ENCODE measurements at places on chromosomes 1 and 21. TPM values are rescaled to one million over a fixed set of nuclear protein-coding genes. Genes with fewer than 3 reads are reported as not detected.
A peak's percentile ranks its signal among the peaks of the same experiment; 100 is the strongest.

DNA sequence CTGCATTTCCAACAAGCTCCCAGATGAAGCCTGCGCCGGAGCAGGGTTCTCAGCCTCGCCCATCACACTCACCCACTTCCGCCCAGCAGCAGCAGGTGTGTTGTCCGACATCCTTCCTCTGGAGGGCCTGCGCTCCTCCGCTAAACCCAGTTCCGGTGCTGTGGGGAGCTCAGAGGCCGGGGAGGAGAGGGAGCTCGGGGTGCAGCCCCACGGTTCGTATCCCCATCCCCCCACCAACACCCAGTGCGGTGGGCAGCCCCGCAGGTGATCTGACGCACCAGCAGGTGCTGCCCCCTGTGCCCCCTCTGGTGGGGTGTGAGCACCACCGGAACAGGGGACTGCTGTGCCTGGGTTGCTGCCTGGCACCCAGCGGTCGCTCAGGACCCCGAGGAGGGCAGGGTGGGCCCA lies 3.4 kb upstream of the PEX10 start:
- H3K4me1 ChIP-seq = peaks cover 43% of the 10 kb centered on the region
- H3K27ac ChIP-seq = peak overlapping the region; percentile 94
- peak overlapping the region; percentile 88 for H3K4me3 ChIP-seq
- no peaks in the 10 kb centered on the region for H3K27me3 ChIP-seq
- H3K36me3 ChIP-seq = peaks cover 8% of the 10 kb centered on the region

- H3K27me3 ChIP-seq = no peaks in the 10 kb centered on the region
- no peak for DNase-seq
- peak overlapping the region; percentile 80 for H3K27ac ChIP-seq
- H3K4me3 ChIP-seq = peak overlapping the region; percentile 39
- peaks cover 37% of the 10 kb centered on the region for H3K36me3 ChIP-seq
Measured at GRCh38 chr1:207848234-207848633, 62.7 kb downstream of the CD34 start.

DNA sequence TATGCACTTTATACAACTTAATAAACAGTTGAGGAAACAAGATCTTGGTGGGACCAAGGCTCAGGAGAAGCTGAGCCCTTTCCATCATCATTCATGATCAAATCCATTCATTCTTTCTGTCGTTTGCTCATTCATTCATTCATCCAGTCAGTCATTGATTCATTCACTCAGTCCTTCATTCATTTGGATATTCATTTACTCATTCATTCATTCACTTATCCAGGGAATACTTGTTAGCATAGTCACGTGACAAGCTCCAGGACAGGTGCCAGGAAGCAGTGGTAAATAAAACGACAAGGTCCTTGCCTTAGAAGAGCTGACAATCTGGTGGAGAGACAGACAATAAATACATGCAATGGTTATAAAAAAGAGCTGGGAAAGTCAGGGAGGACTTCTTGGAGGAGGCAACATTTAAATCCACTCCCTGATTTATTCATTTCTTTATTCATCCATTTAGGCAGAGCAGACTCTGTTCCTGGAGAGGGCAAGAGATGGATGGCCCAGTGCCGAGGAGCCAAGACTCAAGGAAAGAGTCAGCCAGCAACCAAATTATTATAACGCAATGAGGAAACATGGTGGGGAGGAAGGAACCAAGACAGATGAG lies 74.1 kb upstream of the CASZ1 start:
- H3K36me3 ChIP-seq = no peaks in the 10 kb centered on the region
- H3K4me1 ChIP-seq = peaks cover 13% of the 10 kb centered on the region
- H3K27me3 ChIP-seq = peaks cover 37% of the 10 kb centered on the region
- H3K27ac ChIP-seq = no peak overlapping the region

DNA sequence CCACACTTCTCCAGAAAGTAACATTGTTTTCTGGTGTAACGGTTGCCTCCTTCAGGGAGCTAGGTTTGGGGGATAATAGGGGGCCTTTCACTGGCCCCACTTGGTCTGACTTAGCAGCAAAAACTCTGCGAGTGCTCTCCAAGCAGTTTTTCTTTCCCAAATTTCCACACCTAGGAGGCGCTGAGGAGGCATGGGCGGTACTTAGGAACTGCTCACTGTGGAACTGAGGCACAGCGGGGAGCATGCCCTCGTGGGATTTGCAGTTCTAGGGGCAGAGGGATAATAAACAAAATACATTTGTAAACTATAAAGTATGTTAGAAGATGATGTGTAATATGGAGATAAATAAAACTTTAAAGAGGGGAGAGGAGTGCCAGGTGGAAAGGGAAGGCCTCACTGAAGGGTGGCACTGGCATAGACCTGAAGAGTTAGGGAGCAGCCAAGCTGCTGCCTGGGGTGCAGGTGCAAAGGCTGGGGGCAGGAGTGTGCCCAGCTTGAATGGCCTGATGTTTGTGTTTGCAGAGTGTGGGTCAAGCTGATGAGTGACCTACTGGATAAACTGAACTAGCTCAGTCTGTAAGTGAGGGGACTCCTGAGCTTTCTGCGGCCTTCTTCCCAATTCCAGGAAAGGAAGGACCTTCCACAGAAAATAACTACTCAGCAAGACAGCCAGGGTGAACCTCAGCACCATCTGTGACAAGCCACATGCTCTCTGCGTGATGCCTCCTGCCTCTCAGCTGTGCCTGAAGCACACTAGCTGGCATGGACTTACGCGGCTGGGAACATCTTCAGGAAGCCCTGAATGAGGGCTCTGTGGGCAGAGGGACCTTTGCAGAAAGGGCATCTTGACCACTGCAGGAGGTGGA lies 1.9 kb downstream of the EPHX1 start:
- H3K27ac ChIP-seq = no peak overlapping the region
- H3K4me1 ChIP-seq = peaks cover 16% of the 10 kb centered on the region
- DNase-seq = no peak
- H3K4me3 ChIP-seq = no peak overlapping the region
- peaks cover 11% of the 10 kb centered on the region for H3K27me3 ChIP-seq

DNA sequence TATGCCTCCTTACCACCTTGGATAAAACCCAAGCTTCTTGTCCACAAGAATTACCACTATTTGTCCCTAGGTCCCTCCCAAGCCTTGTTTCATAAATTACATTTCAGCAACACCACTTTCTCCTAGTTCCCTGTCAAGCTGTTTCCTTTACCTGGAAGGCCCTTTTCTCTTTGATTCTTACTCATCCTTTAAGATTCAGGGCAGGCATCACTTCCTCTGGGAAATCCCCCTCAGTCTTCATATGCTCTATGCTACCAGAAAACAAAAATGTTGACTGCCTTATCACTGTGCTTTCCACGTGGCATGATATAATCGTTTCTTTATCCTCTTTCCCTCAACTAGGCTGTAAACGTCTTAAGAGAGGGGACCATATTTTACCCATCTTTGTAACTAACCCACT lies 102.7 kb downstream of the LYST start:
- H3K36me3 ChIP-seq = peaks cover 24% of the 10 kb centered on the region
- H3K4me3 ChIP-seq = no peak overlapping the region
- no peak overlapping the region for H3K27ac ChIP-seq
- peaks cover 8% of the 10 kb centered on the region for H3K4me1 ChIP-seq
- DNase-seq = no peak

DNA sequence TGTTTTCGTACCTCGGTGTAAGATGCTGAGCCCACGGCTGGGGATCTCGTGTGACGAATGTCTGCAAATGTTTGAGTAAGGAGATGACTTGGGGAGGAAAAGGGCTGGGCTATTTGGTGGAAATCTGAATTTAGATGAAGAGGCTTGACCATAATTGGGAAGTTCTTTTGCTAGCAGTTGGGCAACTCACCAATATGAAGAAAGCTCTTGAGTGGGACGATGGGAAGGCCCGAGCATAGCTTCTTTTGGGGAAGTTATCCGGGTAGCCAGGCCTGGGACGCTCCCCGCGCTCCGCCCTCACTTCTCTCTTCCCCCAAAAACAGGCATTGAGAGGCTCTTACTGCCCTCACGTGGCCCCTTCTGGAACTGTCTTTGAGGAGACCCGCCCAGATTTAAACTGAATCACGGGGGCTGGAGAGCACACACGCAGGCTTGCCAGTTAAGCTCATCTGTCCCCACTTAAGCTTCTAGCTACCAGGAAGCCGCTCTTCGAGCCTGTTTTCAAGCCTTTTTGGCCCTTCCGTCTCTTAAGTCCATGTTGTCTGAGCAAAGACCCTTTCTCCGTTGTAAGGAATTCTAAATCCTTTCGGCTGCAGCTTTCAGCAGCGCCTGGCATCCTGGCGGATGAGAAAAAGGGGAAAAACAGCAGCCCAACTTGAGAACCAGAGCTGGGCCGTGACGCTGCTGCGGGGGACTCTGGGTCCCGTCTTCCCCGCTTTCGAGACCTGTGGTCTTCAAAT lies 93.1 kb downstream of the NID1 start:
- H3K36me3 ChIP-seq = no peaks in the 10 kb centered on the region
- H3K4me3 ChIP-seq = peak overlapping the region; percentile 75
- peaks cover 22% of the 10 kb centered on the region for H3K4me1 ChIP-seq
- H3K27ac ChIP-seq = peak overlapping the region; percentile 91

DNA sequence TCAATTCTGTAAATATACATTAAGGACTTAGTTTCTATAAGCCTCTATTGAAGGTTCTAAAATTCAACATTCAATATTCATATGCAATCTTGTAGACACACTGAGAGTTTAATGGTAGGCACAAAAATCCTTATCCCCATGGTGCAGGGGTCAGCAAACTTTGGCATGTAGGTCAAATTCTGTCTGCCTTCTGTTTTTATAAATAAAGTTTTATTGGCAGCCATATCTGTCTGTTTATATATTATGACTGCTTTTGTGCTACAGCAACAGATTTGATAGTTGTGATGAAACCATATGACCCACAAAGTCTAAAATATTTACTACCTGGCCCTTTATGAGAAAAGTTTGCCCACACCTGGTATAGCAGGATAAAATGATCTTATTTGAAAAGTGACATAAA lies 91.2 kb upstream of the PPIH start:
- H3K4me1 ChIP-seq = no peaks in the 10 kb centered on the region
- no peak for DNase-seq
- no peaks in the 10 kb centered on the region for H3K27me3 ChIP-seq
- no peak overlapping the region for H3K4me3 ChIP-seq
- H3K36me3 ChIP-seq = no peaks in the 10 kb centered on the region

GRCh38 chr1:24906760-24907490 lies 23.2 kb downstream of the RUNX3 start:
- H3K36me3 ChIP-seq = peaks cover 84% of the 10 kb centered on the region
- H3K4me3 ChIP-seq = no peak overlapping the region
- no peaks in the 10 kb centered on the region for H3K27me3 ChIP-seq
- H3K4me1 ChIP-seq = peaks cover 29% of the 10 kb centered on the region
- DNase-seq = peak; percentile 17
- no peak overlapping the region for H3K27ac ChIP-seq

GRCh38 chr1:183197762-183198161 lies 11.7 kb downstream of the LAMC2 start:
- H3K27me3 ChIP-seq = peaks cover 23% of the 10 kb centered on the region
- peaks cover 23% of the 10 kb centered on the region for H3K4me1 ChIP-seq

DNA sequence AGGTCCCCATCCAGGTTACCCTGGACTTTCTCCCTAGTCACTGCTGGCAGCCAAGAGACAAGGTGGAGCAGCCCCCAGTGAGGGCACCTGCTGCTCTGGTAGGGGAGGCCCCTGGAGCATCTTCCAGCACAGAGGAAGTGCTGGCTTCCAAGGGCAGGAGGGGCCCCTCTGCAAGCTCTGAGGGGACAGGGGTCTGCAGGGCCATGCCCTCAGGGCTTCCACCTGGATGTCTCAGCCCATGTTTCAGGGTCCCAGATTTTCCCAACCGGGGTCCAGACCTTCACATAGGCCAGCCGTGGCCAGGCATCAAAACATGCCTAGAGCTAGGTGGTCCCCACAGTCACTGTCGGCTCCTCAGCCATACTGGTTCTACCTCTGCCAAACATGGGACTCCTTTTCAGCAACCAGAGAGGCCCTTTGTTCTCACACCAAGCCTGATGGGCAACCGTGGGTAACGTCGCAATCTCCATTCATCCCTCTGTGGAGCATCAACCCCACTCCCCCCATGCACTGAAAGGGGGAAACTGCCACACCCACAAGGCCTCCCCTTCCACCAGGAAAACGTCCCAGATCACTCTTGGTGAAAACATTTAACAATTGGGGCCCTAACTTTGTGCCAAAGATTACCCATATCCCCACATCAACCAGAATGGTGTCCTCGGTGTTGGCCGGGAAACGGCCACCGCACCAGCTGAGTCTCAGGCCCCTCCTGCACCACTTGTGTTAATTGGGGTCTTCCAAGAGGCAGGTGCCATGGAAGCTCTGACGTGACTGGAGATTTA lies 1.9 kb upstream of the COL6A2 start:
- peak; percentile 16 for DNase-seq
- H3K4me1 ChIP-seq = peaks cover 1% of the 10 kb centered on the region
- H3K36me3 ChIP-seq = no peaks in the 10 kb centered on the region

GRCh38 chr1:215637041-215637573 lies 70.0 kb downstream of the KCTD3 start:
- H3K4me1 ChIP-seq = no peaks in the 10 kb centered on the region
- H3K27me3 ChIP-seq = no peaks in the 10 kb centered on the region
- no peak for DNase-seq
- no peak overlapping the region for H3K27ac ChIP-seq

- no peaks in the 10 kb centered on the region for H3K27me3 ChIP-seq
- no peaks in the 10 kb centered on the region for H3K36me3 ChIP-seq
- peaks cover 47% of the 10 kb centered on the region for H3K4me1 ChIP-seq
- peak within 1 kb of the TSS; percentile 82 for H3K27ac ChIP-seq
- H3K4me3 ChIP-seq = peak within 1 kb of the TSS; percentile 84
- peak; percentile 73 for DNase-seq
Measured at GRCh38 chr1:214281021-214281719, at the start of gene SMYD2. Gene SMYD2 (plus strand): TSS chr1:214281159. CDS start chr1:214281255, 96 bp downstream.

DNA sequence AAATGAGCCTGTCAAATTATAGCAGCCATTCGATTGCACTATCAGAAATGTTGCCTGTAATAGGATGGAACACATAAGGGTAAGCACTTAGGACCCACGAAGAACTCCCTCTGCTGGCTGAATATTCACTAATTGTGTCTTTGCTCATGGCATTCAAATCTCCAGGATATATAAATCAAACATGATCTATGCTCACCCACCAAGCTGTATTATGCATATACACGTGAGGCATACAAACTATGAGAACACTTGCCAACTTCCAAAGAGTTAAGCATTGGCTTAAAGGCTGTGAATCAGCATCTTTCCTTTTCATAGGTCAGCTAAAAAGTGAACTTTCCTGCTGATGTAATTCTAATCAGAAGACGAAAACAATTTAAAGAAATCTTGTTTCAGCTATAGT lies 34.5 kb downstream of the TMPRSS15 start:
- no peaks in the 10 kb centered on the region for H3K36me3 ChIP-seq
- no peaks in the 10 kb centered on the region for H3K27me3 ChIP-seq
- no peak overlapping the region for H3K4me3 ChIP-seq
- H3K4me1 ChIP-seq = no peaks in the 10 kb centered on the region
- no peak for DNase-seq

DNA sequence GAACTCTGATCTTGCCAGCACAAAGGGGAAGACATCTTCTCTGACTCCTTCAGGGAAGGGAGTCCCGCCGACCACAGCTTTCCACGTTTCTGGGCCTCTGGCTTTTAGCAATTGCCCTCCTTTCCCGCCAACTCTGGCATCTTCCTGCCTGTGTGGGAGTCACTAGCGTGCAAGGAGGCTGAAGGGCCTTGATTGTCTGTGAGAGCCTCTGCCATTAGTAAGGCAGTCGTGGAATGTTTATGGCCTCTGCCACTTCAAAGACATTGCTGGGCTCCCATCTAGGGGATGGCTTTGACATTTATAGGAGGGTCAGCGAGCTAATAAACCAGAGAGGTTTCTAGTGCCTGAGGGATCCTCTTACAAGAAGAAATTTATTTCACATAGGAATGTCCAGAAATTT lies 14.3 kb upstream of the PROK1 start:
- no peak overlapping the region for H3K27ac ChIP-seq
- no peaks in the 10 kb centered on the region for H3K36me3 ChIP-seq
- no peak overlapping the region for H3K4me3 ChIP-seq
- H3K4me1 ChIP-seq = no peaks in the 10 kb centered on the region

Gene PGBD5
- total RNA-seq = not detected

Gene TRIM67
- not detected for total RNA-seq

Gene DDAH1
- total RNA-seq = 0.26 TPM

Gene LCE1F
- not detected for total RNA-seq

Gene RGS16
- 0.63 TPM for total RNA-seq

Gene SPATA1
- 3.4 TPM for total RNA-seq

Gene PLA2G2F
- not detected for total RNA-seq

Gene ST6GALNAC5
- total RNA-seq = not detected
